ENCODE measurements at places on chromosomes 6 and 20.

GRCh38 chr6:136341967-136342366 is 52.3 kb upstream of the BCLAF1 start:
- DNase-seq: no peak

DNA sequence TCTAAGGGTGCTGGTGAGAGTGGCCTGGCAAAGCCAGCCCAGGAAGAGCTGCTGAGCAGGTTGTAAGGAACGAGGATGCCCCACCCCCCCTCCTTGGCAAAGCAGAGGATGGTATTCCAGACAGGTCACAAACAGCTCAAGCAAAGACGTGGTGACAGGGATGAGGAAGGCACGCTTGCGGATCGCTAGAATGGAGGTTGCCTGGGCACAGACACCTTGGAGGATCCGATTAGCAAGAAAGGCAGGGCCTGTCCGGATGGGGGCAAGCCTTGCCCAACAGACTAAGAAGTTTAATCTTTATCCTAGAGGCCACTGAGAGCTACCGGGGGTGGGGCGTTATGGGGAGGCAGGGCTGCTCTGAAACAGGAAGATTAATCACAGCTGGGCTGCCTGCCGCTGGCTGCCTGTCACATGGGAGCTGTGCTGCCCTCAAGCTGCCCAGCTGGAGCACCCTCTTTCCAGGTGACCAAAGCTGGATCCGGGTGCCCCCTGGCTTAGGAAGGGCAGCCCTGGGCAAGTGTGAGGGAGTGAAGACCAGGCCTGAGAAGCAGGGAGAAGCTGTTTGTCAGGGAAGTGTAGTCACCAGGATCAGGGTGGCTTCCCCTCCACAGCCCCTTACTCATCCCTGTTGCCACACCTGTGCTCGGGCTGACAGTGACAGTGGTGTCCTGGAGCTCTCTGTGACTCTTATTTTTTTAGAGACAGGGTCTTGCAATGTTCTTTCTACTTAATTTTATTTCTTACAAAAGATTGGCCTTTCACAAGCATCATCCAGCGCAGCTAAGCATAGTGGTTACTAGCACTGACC is 9.1 kb upstream of the MAPK13 start:
- peak; percentile 61 for DNase-seq

DNA sequence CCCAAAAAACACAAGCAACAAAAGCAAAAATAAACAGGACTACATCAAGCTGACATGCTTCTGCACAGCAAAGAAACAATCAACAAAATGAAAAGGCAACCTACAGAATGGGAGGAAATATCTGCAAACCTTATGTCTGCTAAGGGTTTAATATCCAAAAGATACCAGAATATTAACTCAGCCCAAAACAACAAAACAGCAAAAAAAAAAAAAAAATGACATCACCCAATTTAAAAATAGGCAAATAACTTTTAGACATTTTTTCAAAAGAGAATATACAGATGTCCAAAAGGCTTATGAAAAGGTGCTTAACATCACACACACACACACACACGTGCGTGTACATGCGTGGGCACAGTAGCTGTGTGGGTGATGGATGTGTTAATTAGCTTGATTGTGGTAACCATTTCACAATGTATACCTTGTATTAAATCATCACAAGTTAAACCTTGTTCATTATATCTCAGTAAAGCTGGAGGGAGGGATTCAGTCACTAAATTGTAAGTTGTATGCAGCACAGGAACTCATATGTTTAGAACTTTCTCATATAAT is 52.4 kb downstream of the QKI start:
- DNase-seq: no peak

GRCh38 chr20:6994452-6994851 is 227.0 kb downstream of the BMP2 start:
- no peak for DNase-seq

GRCh38 chr6:2782825-2783187 is 17.6 kb downstream of the WRNIP1 start:
- DNase-seq: no peak

DNA sequence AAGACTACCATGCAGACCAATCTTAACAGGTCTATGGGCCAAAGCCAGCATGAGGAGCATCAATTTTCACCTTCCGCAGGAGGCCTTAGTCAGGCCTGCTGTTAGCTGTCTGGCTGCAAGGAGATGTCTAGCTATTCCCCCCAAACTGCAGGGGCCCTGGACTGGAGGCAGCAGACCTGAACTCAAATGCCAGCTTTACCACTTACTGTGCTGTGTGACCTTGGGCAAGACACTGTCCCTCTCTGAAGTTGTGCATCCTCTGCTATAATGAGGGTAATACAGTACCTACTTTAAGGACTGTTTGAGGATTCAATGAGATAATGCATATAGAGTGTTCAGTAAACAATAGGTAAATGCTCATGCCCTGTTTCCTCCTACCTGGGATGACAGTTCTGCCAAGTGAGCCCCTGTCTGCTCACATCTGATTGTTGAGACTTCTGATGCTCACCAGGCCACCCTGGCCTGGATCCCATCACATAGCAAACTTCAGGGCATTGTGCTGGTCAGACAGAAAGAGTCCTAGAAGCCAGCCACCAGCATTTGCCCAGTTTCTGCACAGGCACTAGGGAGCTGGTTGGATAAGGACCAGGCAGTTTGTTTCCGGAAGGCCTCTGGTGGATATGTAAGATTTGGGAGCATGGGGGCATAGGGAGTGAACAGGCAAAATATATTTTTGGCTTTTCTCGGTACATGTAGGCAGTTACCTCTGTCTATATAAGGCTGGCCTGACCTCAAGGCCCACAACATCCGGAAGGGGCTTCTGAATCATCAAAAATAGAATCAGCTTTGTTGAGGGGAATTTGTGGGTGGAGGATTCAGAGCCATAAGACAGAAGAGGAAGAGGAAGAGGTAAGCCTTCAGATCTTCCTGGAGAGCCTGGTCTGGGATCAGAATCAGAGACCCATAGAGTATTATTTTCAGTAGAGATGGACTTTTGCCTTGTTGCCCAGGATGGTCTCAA is 2.3 kb upstream of the OCSTAMP start:
- DNase-seq: peak; percentile 73

- DNase-seq: no peak
These were observed 22.9 kb downstream of the TOX2 start for GRCh38 chr20:43937591-43937990.

DNA sequence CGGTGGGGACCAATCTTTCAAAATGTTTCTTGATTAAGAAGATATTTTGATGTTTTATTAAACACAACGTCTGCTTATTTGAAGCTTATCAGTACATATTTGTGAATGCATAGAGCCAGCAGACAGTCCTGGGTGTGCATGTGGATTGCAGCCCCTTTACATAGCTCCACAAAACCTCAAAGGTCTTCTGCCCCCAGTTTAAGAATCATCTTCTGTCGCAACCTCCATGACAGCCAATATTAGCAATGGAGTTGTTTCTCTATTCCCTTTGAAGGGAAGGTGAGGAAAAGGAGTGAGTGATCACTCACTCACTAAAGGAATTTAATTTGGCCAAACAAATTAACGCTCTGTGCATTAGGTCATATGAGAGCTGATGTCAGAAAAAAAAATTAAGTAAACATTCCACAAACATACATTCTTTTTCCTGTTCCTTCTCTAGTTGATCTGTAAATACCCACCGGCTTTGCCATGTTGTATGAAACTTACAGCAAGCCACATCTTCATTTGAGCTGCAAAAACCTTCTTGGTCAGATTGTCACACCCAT is 152.9 kb downstream of the SIM1 start:
- no peak for DNase-seq

DNA sequence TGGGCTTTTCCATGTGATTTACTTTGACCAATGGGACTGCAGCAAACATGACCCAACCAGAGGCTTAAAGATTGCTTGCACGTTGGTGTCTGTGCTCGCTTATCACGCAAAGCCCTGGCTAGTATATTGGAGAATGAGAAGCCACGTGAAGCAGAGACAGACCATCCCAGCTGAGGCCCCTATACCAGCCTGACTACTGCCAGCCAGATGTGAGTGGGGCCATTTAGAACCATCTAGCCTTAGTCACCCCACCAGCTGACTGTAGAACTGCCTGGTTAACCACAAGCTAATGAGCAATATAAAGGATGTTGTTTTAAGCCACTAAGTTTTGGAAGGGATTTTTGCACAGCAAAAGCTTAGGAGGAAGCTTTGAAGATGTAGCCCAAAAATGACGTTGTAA is 74.5 kb downstream of the MACROD2 start:
- no peak for DNase-seq

GRCh38 chr6:132199343-132199742 is 201.9 kb downstream of the MOXD1 start:
- DNase-seq: no peak

DNA sequence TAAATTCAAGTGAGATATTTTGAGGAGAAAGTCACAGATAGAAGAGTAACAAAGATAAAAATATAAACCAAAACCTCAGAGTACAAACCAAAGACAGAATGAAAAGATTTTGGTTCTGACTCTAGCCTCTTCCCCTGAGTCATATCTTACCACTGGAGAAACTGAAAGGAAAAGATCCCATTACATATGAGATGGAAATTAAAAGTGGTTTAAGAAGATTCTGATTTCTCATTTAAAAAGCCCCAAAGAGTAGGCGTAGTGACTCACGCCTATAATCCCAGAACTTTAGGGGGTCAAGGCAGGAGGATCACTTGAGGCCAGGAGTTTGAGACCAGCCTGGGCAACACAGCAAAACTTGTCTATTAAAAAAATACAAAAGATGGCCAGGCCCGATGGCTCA is 30.6 kb downstream of the SPINT4 start:
- peak; percentile 37 for DNase-seq

- no peak for DNase-seq
These were observed 101.4 kb upstream of the AGPAT4 start for GRCh38 chr6:161374971-161375873.

DNA sequence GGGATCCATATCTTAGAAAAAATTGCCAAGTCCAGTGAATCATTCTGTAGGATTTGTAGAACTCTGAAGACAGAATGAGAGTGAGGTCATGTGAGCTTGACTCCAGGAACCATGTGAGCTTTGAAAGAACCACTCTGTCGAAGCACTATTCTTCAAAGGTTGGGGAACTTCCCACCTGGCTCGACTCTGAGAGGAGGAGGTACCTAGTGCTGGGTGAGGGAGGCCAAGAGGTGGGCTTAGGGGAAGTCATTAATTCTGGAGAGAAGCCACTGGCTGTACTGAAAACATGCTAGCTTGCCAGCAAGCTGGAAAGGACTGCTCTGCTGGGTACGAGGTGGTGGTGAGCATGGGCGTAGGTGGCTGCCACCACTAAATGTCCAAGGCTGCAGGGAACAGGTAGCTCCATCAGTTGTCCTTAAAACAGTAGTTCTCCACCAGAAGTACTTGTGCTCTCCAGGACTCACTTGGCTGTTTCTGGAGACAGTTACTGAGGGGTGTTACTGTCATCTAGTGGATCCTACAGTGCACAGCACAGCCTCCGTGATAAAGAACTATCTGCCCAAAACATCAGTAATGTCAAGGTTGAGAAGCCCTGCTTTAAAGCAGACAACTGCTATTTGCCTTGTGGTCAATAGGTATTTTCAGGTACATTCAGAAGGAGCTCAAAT is 34.7 kb upstream of the SYNJ2 start:
- no peak for DNase-seq

GRCh38 chr6:129598244-129599187 is 111.5 kb downstream of the ARHGAP18 start:
- DNase-seq: peak; percentile 28

GRCh38 chr20:21399005-21399475 is 1.7 kb upstream of the NKX2-4 start:
- no peak for DNase-seq

DNA sequence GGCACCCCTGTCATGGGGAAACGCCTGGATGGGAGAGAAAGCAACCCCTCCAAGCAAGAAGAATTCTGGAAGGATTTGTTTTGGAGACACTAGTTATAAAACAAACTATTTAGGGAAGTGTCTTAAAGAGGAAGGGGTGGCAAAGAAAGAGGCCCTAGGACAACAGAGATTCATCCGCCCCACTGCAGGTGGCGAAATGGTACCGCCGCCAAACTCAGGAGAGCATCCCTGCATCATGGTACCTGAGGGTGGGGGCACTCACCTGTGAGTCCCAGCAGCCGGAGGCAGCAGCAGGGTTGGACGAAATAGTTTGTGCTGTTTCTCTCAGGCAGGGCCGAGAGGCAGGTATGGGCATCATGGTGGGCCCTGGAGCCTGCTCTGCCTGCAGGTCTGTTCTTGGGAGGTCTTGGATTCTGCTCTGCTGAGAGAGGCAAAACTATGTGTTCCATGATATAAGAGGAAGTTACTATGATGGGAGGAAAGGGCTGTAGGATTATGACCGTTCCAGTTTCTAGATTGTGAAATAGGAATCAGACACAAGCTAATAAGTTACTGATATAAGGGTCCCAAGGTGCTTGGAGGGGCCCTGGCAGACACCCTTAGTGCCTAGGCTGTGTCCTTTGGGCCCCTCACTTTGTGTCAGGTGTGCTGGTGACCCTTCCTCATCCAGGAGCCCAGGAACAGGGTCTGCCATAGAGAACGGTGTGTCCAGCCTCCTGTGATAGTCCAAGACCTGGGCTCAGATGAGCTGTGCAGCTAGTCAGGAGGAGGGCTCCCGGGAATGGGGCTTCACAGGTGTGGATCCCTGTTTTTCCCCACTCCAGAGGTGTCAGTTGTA is 20.4 kb downstream of the SIRPD start:
- no peak for DNase-seq

DNA sequence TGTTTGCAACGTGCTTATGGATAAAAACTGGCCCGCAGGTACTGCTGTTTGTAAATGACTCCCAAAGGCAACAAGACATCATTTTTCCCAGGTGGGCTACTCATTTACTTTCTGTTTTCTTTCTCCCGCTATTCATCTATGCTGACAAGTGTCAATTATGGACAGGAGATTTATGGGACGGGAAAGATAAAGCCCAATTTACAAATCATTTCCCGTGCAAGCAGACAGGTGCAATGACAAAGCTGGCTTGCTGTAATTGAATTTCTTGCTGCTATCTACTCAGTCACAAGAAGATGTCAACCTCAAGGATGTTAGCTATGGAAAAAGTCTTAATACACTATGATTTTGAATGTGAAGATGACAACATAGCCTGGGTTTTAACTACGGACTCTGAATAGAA is 125.5 kb downstream of the EPHA7 start:
- DNase-seq: no peak

DNA sequence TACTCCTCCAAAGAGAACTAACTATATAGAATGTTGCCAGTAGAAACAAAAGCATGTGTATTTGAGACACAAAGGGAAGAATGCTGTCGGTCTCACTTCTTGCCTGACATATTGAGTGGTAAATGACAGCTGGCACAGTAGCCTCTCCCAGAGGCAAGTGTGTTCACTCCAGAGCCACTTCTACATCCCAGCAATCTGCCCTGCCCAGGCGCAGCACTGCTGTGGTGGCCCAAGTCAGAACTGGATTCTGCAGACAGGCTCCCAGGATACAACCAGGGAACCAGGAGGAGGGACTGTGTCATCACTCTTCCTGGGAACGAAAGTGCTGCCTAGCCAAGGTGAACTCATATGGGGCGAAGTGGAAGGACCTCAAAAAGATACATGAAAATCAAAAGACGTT is 103.2 kb upstream of the ARMC2 start:
- DNase-seq: no peak

DNA sequence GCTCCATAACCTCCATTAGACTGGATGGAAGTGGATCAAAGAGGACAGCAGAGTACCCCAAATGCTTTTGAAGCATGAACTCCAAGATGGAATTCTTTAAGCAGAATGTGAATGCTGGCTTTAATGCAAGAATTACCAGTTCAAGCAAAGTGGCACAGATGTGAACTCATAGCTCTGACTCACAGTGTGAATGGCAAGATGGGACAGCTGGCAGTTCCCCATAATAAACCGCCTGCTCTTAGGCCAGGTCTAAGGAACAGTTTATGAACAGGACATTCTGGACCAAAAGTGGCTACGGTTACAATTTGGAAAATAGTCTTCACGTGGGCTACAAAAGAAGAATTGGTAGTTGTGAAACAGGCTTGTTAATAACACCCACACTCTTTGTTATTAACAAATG is 76.5 kb downstream of the SPTLC3 start:
- DNase-seq: no peak

- no peak for DNase-seq
These were observed 349.3 kb downstream of the SOX4 start for GRCh38 chr6:21942897-21943296.
